Cortex of kidney (tissue), 1 donor: ENCODE measurements at places on chromosomes 7 and 10.

DNA sequence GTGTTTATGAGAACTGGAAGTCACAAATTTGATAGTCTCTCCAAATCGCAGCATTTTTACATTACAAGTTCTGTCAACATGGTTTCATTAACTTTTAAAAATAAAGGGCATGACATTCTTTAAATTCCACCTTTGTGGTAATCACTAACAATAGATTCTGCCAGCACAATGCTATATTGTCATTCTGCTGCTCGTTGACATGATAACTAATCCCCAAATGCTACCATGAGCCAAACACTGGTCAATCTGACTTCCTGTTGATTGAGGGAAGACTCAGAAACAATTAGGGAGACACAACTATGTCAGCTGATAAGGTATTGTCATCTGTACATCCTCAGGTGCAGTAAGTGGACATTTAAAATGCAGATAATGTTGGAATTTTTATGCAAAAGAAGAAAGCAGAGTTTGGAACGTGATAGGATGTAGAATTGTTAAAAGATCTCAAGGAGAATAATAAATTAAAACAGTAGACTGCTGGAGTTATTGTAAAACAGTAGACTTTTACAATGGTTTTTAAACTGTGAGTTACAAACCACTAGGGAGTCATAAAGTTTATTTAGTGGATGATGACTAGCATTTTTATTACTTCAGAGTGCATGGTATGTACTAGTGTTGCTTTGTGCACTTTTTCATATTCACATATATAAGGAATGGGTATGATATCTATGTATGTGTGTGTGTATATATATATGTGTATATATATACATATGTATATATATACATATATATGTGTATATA lies 126.4 kb upstream of the DKK1 start:
- no peak for DNase-seq

DNA sequence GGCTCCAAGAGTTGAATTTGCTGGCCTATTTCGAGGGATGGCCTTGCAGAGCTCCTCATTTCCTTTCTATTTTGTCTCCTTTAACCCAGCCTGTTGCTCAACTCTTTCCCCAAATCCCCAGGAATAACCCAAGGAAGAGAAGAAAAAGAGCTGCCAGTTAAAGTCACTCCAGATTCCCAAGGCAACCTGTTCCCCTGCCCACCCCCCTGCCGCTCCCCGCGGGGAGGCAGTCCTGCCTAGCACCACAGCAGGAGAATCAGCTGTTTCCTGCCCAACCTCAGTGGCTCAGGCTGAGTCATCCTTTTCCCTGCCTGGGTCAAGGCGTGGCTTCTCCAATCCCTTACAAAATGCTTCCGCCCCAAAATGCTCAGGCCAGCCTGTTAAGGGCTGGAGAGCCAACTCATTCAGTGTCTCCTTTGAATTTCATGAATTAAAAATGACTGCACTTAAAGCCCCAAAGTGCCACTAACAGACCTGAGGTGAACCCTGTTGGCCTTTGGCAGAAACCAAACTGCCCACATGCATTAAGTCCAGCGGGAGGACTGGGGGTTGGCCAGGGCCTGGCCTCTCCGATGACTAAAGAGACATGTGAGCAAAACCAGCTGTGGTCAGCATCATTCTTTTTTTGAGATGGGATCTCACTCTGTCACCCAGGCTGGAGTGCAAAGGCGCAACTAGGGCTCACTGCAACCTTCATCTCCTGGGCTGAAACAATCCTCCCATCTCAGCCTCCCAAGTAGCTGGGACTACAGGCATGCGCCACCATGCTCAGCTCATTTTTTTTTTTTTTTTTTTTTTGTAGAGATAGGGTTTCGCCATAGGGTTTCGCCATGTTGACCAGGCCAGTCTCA lies 83.2 kb upstream of the KIF5B start:
- DNase-seq: no peak

GRCh38 chr7:138924501-138925225 lies 56.5 kb downstream of the KIAA1549 start:
- no peak for DNase-seq

- DNase-seq: no peak
Observed at GRCh38 chr7:132865366-132866143, 216.3 kb downstream of the CHCHD3 start.

DNA sequence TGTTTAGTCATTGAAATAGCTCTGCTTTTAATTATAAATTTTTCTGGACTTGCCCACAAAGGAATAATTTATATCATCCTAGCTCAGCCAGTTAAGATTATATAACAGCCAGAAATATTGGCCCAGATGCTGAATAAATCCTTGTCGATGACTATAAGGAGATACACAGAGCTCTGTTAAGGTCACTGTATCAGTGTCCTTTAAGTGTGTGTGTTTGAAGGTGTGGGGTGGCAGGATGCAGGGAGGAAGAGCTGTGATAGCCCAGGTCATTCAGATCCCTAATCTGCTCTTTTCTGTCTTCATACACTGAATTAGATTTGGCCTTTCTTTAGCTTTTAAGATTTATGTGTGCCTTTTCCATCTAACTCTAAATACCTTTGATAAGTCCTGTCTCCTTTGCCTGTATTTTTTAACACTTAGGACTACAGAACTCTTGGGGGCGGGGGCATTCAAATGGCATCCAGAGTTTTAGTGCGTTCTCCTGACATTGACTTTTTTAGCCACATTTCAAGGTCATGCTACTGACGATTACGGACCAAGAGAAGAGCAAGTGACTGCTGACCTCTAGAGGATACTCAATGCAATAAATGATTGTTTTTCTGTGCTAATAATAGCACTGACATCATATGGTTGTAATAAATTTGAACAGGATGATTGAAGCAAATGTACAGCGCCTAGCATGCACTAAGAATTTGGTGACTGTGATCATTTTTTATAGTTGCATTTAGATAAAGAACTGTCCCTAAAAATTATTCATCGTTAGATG lies 172.3 kb downstream of the CACNB2 start:
- DNase-seq: no peak

DNA sequence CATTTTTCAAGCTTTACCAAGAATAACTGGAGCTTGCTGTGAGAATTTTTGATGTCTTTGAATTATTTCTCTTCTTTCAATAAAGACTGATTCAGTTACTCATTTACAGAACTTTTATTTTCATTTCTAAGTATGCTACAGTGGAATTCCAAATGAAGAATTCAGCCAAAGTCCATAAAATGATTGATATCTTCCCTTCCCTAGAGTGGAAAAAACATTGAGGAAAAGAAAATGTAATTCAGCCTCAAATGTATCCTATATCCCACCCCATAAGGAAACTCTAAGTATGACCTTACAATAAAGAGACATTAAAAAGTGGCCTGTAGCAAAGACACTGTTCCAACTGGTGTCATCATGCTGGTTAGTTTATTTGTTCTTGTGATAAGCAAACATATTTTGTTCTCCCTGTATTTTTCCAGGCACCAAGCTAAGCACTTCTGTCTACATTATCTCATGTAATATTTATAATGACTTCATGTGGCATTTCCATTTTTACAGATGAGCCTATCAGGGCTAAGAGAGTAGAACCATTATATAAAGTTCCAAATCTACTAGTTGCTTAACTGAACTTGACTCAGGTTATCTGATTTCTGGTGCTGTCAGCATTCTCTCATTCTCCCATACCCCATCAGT lies 450.4 kb downstream of the NEBL start:
- no peak for DNase-seq

- DNase-seq: no peak
Observed at GRCh38 chr7:52344015-52344414, 691.4 kb upstream of the POM121L12 start.

DNA sequence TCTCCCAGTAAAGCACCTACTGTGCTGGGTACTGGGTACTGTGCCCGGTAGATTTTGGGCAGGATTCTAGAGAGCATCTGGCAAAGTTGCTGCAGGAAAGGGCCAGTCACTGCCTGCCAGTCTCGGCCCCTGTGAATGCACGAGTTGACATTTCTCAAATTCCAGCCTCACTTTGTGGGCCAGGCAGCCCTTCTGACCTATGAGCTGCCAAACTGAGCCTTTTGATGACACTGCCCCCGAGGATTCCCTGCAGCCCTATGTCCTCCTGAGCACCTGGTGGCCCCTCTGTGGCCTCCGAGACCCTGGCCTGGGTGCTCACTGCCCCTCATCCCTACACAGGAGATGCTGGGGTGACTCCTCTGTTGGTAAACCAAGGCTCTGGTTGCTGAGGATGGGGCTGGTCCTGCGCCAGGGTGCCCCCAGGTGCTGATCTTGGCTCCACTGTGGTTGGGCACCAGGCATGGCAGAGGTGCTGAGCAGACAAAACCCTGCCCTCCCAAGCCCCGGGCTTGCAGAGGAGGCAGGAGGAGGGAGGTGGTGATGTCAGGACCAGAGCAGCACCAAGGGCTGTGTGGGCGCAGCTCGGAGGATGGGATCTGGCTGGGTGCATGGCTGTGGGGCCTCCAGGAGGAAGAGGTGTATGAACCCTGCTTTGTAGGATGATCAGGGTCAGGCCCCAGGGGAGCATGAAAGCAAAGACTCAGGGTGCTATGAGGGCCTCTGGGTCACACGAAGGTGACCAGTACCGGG lies 16.2 kb downstream of the LHPP start:
- no peak for DNase-seq

DNA sequence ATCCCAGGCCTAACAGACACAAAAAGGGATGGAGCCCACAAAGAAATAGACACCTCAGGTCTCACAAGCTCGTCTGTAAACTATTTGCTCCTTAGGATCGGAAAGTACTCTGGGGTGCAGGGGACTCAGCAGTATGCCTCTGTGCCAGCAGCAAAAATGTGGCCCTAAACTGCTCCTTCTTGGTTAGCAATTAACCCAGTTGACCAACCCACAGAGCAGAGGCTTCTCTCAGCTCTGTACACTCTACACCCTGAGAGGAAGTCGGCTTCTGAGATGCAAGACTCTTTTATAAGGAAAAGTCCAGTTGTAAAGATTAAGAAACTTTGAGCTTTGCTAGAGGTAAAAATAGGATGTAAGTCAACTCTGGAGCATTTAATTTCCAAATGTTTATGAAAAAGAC lies 156.3 kb upstream of the PRSS58 start:
- no peak for DNase-seq

- no peak for DNase-seq
Observed at GRCh38 chr10:124342136-124342820, 76.4 kb downstream of the OAT start.

DNA sequence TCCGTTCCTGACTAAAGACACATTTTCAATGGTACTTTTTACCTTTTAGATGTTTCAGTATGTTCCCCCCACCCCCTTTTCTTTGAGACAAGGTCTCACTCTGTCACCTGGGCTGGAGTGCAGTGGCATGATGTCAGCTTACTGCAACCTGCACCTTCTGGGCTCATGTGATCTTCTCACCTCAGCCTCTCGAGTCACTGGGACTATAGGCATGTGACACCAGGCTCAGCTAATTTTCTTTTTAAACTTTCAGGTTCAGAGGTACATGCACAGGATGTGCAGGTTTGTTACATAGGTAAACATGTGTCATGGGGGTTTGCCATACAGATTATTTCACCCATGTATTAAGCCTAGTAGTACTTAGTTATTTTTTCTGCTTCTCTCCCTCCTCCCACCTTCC lies 99.3 kb upstream of the RPA3 start:
- no peak for DNase-seq

DNA sequence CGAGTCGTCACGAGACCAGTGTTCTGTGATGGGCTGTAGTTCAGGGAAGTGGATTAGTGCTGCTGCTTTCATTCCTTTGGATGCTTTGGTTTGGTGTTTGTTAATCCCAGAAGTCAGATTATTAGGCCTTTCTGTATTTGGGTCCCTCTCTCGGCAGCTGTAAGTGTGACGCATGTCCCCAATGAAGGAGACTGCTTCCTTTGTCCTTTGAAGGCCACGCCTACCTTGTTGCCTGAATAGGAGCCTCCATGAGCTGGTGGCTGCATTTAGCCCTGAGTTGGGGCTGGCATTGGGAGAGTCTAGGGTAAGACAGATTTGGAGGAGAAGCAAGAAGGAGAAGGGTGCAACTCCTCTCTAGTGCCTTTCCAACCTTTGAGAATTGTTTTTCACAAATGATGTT lies 34.5 kb downstream of the DOCK1 start:
- no peak for DNase-seq

DNA sequence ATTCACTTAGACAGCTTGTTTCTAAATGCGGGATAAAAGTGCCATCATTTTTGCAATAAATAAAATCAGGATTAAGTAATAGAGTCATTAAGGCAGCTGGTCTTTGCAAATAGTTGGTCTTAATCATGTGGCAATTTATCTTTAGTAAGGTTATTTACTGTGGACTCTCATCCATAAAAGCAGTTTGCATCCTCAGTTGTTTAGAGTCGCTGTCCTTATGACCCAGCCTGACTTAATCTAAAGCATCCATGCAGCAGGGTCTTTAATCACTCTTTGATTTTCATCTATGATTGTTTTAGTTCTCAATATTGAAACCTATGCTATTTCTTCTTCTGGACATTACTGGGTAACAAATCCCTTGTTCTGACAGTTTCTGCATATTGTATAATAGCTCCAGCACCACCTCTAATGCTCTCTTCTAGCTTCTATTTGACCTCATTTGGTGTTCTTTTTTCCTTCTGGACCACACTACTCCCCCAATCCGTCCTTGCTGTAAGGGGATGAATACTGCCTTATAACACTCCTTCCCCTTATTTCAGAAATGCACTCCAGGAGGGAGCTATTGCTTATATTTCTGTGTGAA lies 95.0 kb downstream of the CD36 start:
- no peak for DNase-seq

DNA sequence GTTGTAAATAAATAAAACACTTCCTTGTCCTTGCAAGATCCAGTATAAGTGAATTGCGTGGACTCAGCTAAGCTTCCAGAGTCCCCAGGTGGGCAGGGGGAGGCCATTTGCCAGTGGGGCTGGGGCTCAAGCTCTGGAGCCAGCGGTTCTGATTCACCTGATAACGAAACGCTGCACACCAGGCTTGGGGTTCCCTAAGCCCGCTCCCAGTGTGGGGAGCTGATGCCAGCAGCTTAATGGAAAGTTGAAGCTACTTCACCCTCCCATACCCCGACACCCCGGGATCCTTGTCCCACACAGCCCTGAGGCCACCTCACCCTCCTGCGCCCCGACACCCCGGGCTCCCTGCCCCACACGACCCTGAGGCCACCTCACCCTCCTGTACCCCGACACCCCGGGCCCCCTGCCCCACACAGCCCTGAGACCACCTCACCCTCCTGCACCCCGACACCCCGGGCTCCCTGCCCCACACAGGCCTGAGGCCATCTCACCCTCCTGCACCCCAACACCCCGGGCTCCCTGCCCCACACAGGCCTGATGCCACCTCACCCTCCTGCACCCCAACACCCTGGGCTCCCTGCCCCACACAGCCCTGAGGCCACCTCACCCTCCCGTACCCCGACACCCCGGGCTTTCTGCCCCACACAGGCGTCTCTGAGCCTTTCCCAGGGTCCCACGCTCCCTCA lies 30.8 kb downstream of the FKBP6 start:
- no peak for DNase-seq

- no peak for DNase-seq
Observed at GRCh38 chr10:128892005-128892404, 575.0 kb upstream of the MGMT start.
